ENCODE measurements at places on chromosomes 16 and 17.
A peak's percentile ranks its signal among the peaks of the same experiment; 100 is the strongest.

GRCh38 chr16:81581107-81581506 is 136.5 kb downstream of the CMIP start:
- no peak for DNase-seq

DNA sequence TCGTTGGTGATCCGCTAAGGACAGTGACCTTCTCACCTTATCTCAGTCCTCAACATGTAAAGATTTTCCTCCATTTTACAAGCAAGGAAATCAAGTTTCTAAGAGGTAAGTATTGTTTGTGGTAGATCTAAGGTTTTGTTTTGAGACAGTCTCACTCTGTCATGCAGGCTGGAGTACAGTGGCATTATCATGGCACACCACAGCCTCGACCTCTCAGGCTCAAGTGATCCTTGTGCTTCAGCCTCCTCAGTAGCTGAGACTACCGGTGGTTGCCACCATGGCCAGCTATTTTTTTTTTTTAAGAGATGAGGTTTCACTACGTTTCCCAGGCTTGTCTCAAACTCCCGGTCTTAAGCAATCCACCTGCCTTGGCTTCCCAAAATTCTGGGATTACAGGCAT is 34.9 kb downstream of the PRKCA start:
- no peak for DNase-seq

GRCh38 chr17:30236766-30237165 is 1.3 kb upstream of the SLC6A4 start:
- peak; percentile 13 for DNase-seq

- peak; percentile 70 for DNase-seq
Measured at GRCh38 chr17:47949197-47949759, 7.9 kb downstream of the PNPO start.

All from HT1080 (cell line).